ENCODE measurements at places on chromosomes 3 and 15.

- DNase-seq = no peak
Measured at GRCh38 chr3:4732925-4733324, 239.8 kb downstream of the ITPR1 start.

GRCh38 chr15:92667287-92667904 lies 11.8 kb upstream of the FAM174B start:
- DNase-seq = no peak

DNA sequence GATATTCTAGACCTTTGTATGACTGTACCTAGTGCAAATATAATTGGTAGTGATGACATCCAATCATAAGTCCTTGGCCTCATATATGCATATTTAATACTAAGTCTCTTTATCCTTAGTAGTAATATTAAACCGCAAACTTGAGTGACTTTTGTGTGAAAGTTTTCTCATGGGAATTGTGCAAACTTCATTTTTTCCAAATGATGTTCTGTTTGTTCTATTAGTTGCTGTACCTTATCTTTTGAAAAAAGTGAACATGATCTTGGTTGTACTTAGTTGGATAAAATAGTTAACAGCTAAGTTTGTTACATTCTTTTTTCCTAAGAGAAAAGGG lies 43.2 kb downstream of the TMEM45A start:
- DNase-seq = no peak

DNA sequence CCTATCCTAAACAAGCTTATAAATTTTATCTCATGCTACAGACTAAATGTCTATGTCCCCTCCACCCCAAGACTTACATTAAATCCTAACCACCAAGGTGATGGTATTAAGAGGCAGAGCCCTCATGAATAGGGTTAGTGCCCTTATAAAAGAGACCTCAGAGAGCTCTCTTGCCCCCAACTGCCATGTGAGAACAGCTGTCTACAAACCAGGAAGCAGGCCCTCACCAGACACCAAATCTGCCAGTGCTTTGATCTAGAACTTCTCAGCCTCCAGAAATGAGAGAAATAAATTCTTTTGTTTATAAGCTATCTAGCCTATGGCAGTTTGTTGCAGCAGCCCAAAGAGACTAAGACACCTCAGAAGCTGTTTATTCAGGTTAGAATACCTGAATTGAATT lies 58.5 kb downstream of the TP53BP1 start:
- no peak for DNase-seq

- no peak for DNase-seq
Measured at GRCh38 chr15:39494462-39494861, 86.4 kb upstream of the THBS1 start.

GRCh38 chr3:152497457-152497856 lies 228.7 kb downstream of the MBNL1 start:
- no peak for DNase-seq

DNA sequence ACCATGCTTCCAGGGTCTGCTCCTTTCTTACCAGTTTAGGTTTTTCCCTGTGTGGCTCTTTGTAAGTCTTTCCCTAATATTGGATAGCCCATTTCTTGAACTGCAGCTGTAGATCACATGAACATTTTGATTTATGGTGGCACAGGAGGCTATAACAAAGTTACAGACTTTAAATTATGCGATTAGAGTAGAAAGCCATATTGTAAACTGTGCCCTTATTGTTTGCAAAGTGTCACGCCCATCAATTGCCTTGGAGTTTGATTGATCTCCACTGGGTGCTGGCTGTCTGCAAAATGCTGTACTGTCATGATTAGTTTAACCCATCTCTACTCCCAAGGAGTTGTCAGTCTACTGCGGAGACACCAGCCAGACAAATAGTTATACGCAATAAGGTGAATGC lies 110.3 kb downstream of the CACNA2D3 start:
- DNase-seq = no peak

- no peak for DNase-seq
Measured at GRCh38 chr15:33215941-33216872, 21.7 kb upstream of the FMN1 start.

DNA sequence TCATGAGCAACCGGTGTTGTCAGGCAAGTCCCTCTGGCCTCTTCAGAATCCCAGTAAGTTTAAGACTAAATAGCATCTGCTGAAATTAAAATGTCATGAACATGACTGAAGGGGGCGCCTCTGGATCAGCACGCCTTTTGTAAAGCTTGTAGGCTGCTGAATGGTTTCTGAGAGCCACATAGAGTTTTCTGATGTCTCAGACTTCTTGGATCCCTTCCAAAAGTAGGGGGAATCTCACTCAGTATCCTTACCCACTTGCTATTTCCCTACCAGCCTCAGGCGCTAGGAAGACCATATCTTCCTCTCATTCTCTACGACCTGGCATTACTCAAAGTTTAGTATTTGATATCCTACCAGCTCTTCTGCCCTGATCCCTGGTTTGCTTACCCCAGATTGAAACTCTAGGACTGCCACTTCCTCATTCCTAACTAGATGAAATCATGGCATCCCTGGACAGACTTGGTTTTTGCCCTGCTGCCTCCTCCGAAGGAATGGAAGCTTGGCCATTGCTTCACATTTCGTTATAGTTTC lies 62.7 kb upstream of the CD47 start:
- peak; percentile 8 for DNase-seq

DNA sequence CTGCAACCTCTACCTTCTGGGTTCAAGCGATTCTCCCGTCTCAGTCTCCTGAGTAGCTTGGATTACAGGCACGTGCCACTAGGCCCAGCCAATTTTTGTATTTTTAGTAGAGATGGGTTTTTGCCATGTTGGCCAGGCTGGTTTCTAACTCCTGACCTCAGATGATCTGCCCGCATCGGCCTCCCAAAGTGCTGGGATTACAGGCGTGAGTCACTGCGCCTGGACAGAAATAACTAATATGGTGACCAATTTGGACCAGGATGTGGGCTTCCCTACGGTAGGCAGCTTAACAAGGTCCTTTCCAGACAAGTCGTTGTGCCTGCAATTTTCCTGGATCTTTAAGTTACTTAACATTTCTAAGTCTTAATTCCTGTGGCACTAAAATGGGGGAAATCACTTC lies 14.8 kb downstream of the WDR53 start:
- DNase-seq = no peak

All from stimulated activated CD8-positive, alpha-beta memory T cell treated with anti-CD3 and anti-CD28 coated beads, Interleukin-4, amount 100 ng/mL, for 1 hour (primary cell).